AG08396 (cell line): ENCODE measurements at places on chromosomes 5 and 9.
A peak's percentile ranks its signal among the peaks of the same experiment; 100 is the strongest.

- no peak for DNase-seq
Measured at GRCh38 chr5:6419340-6419852, 29.3 kb upstream of the UBE2QL1 start.

DNA sequence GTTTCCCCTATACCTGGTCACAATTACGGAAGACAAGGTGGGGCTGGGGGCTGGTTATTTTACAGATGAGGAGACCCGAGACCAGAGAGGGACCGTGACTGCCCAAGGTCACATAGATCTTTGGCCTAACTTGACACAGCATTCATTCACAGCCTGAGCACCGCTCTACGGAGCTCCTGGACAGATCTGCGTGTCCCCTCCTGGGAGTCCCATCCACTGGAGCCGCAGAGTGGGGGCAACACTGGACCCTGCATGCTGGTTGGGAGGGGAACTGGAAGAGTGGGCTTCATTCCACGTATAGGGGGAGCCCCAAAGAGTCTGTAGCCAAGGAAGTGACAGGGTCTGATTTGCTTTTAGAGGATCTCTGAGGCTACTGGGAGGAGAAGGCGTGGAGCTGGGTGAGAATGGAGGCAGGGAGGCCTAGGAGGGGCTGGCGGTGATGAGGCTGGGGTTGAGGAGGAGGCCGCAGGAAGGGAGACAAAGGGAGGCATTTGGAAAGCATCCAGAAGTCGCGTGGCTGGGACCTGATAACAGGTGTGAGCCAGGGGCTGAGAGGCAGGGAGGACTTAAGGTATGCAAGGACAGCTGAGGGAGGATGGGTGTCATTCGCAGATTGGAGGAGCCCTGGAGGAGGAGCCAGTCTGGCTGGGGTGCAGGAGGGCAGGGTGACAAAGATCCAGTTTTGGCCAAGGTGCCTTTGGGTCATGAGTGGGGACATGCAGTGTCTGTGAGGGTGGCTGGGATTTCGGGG is 64.3 kb upstream of the IER5L start:
- DNase-seq, result no peak

GRCh38 chr9:120855827-120856670 is 13.3 kb upstream of the PSMD5 start:
- no peak for DNase-seq

GRCh38 chr5:150394912-150395687 is 17.6 kb downstream of the CD74 start:
- DNase-seq, result no peak

GRCh38 chr5:68739752-68740151 is 354.1 kb upstream of the SLC30A5 start:
- DNase-seq, result no peak

DNA sequence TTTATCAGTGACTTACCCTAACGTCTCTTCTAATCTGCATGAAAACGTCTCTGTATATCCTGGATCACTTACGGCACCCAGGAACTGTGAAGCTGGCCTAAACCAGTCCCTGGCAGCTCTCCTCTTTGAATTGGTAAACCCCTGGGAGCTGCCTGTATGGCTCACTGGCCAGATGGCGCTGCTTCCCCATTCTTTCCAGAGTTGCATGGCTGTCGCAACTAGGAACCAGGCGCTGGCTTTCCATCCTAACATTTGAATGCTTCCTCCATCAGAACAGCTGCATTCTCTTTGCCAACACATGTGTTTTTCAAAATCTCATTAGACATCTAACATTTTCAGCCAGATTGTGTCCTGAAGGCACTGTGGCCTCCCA is 8.0 kb upstream of the PCA3 start:
- DNase-seq, result peak; percentile 39

GRCh38 chr5:136682986-136683385 is 317.6 kb upstream of the TRPC7 start:
- no peak for DNase-seq

DNA sequence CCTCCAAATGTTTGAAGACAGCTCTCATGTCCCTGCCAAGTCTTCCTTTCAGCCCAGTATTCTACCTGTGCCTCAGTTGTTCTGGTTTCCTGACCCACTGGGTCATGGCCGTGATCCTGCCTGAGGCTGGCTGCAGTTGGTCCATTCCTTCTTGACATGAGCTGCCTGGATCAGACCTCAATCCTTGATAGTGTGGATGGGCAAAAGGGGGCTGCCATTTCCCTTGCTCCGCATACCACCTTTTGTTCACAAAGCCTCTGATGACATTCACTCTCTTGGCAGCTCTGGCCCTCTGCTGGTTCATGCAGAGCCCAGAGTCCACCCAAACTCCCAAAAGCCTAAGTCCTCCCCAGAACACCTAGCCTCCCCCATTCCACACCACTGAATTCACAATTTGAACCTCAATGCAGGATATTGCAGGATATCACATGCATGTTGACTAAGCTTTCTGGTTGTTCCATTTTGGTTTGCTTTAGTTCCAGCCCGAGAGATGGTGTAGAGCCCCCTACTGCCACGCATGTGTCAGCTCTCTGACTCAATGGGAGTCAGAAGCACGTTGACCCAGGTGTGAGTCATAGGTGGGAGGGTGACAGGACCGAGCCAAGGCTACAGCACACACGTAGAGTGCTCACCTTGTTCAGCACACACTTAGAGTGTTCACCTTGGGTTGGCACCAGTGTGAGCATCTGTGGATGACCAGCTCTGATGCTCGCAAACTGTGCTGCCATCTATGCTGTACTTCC is 137.2 kb downstream of the MTX3 start:
- DNase-seq, result no peak

GRCh38 chr9:86682240-86682639 is 265.1 kb downstream of the GAS1 start:
- DNase-seq, result no peak

- DNase-seq, result peak; percentile 26
Measured at GRCh38 chr5:59873113-59873512, 20.4 kb downstream of the PDE4D start.

DNA sequence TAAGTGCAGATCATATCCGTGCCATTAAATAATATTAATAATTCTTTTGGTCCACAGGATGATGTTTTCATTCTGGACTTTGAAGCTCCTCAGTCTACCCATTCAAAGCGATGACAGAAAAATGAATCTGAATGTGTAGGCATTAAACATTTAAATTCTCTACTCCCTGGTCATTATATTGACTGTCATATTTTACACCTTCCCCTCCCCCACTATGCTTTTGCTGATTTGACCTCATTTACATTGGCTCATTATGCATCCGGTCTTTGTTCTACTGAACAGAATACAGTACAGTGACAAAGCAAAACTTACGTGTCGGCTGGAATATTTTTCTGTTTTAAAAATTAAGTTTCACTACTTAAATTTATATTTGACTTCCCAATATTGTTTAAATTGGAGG is 289.7 kb upstream of the TMEM161B start:
- DNase-seq, result no peak

- DNase-seq, result no peak
Measured at GRCh38 chr9:17342696-17343095, 207.9 kb downstream of the CNTLN start.

DNA sequence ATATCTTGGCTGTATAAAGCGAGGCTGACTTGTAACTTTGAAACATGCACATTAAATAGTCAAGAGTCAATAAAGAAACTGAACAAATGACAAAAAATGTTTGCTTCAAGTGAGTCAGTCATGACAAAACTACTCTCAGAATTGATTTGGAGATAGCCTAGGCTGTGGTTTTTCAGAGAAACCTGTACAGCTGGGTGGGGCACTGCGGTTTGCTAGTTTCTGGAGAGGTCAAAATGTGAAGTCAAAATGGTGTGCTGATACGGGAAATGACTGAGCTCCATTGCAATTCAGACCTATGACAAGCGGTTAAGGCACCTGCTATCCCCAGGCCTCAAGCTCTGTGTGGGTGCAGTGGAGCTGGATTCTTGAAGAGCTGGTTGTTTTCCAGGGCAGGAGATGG is 10.3 kb upstream of the CD180 start:
- DNase-seq, result no peak

GRCh38 chr9:2307480-2307879 is 292.3 kb downstream of the SMARCA2 start:
- peak; percentile 45 for DNase-seq

DNA sequence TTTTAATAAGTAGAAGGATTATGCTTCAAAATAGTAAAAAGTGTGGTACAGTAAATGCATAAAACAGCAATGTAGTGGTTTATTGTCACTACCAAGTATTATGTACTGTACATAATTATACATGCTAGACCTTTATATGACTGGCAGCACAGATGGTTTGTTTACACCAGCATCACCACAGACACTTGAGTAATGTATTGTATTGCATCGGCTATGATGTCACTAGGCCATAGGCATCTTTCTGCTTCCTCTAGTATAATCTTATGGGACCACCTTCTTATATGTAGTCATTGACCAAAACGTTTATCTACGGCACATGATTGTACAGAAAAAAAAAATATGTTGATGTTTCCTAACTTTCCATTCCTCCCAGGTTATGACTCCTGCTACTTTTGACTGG is 31.9 kb upstream of the SSBP2 start:
- no peak for DNase-seq

DNA sequence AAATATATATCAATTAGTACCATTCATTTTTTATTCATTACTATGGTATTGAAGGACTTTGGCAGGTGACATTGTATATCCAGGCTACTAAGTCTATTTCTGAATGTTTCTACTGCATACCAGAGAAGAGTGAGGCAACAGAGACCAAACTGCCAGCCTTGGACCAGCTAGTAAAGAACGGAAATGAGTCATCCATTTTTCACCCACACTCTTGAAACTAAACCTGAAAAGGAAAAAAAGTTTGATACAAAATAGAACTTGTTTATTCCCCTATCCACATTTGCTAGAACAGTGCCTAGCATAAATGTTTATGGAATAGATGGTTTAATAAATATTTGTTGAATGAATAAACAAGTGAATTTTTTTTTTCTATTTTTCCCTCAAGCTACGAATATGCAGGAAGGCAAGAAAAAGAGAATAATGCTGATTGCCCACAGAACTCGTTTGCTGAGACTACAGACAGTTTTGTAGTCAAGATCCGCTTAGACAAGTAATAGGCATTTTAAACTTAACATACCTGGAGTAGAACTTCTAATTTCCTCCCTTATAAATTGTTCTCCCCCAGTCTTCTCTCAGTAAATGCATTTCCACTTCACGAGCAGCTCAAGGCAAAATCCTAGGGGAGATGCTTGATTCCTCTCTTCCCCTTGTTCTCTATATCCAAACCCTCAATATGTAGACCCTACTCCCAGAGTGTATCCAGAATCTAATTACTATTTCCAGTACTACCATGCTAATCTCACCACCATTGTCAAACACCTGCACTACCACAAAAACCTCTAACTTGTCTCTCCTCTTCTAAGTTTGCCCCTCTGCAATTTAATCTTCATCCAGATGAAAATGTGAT is 146.2 kb upstream of the RASA1 start:
- DNase-seq, result peak; percentile 29

DNA sequence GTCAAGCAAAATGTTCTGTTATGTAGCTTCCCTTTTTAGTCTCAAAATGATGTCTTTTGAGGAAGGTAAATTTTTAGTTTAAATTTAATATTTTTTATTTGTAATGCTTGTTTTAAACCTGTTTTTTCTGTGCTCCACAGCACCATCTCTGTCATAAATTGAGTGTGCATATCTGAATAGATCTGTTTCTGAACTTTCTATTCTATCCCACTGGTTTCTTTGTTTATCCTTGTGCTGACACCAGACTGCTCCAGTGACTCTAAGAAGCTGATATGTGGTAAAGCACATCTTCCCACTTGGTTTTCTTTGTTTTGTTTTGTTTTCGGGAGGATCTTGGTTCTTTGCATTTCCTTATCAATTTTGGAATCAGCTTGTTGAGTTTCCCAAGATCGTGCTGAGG is 7.1 kb upstream of the RNF145 start:
- no peak for DNase-seq

- no peak for DNase-seq
Measured at GRCh38 chr9:12818431-12819000, 43.7 kb downstream of the LURAP1L start.

GRCh38 chr9:18499062-18499461 is 25.1 kb downstream of the ADAMTSL1 start:
- no peak for DNase-seq

DNA sequence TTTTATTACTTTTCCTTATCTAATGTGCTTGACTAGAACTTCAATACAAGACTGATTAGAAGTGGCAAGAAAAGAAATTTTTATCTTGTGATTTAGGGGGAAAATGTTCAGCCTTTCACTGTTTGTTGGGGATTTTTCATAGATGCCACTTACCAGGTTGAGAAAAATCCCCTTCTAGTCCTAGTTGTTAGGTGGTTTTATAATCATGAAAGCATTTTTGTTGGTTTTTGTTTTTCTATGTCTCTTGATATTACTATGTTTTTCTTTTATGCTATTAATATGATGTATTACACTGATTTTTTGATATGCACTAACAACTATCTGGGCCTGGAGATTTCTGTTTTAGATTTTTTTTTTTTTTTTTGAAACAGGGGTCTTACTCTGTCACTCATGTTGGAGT is 134.0 kb downstream of the PARP8 start:
- no peak for DNase-seq

DNA sequence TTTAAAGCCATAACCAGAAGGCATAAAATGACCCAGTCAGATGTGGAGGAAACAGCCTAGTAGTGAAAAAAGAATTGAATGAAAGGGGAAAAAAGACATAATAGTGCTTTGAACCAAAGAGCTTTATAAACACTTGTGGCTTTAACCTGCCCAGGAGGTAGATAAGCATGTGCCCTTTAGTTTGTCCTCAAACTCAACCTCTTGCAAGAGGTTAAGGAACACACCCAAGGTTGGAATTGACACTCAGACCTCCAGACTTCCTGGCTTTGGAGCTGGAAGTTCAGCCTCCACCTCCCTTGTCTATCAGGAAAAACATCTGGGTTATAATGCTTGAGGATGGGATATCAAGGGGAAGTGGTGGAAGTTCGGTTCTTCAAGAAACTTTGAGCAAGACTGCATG is 16.3 kb downstream of the NDUFA8 start:
- DNase-seq, result no peak

DNA sequence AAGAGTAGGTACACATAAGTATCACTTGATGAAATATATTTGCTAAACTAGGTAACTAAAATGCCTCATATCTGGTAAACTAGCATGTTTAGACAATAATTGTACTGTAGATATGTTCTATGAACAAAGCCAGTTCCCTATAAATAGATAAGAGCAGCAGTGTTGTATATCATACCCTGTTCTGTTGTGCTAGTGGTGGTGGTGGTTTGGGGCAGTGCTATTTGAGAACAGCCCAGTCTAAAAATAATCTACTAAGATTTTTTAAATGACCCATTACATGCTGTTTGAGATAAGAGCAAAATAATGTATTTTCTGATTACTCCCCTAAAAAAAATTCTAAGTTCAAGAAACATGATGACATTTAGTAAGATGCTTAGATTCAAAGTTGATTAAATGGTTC is 829.2 kb upstream of the DMAC1 start:
- DNase-seq, result no peak

GRCh38 chr9:121607434-121608167 is 43.8 kb upstream of the DAB2IP start:
- peak; percentile 22 for DNase-seq

DNA sequence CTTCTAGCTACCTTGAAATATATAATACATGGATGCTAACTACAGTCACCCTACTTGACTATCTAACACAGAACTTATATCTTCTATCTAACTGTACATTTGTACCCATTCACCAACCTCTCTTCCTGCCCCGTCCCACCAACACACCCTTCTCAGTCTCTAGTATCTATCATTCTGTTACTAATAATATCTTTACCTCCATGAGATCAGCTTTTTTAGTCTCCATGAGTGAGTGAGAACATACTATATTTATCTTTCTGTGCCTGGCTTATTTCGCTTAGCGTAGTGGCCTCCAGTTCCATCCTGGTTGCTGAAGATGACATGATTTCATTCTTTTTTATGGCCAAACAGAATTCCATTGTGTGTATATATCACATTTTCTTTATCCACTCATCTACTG is 37.0 kb downstream of the LIFR start:
- no peak for DNase-seq
